ENCODE measurements at places on chromosomes 16 and 17.

GRCh38 chr17:64707050-64707591 is 45.0 kb upstream of the SMURF2 start:
- DNase-seq, result no peak

- DNase-seq, result no peak
Observed at GRCh38 chr16:69095193-69095592, 10.3 kb upstream of the HAS3 start.

DNA sequence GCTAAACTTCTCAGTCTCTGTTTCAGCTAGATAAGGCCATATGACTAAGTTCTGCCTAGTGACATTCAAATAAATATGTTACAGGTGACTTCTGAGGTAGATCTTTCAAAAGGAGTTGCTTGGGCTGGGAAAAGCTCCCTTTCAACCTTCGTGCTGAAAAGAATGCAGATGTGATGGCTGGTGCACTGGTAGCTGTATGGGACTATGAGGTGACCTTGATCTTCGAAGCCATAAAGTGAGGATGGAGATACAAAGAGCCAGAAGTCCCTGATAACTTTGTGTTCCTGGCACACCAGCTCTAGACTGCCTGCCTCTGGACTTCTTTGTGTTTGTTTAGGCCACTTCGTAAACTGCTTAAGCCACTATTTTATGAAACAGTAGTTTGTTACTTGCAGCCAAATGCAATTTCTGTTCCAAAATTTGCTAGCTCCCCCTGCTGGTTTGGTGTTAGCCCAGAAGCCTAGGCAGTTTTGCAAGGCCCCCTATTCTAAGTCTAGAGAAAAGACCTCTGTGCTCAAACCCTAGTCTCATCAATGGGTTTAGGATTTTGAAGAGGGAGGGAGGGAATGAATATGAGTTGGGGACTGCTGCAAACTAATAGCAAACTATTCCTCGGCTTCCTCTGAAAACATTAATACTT is 23.3 kb upstream of the ERCC4 start:
- DNase-seq, result no peak

DNA sequence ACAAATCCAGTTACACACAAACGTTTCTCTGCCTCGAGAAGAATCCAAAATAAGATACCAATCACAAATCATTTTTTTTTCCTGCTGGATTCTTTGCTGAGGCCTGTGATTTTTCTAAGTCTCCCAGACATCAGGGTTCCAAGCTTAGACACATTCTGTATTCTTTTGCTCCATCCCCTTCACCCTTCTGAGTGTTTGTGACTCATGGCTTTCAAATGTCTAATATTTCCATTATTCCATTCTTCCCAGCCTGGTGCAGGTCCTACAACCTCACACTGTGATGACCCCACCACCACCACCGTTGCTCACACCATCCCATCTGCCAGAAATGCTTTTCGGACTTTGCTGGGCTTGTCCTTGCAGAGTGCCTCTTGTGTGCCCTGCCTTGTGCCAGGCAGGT is 480.1 kb downstream of the SOX9 start:
- no peak for DNase-seq

DNA sequence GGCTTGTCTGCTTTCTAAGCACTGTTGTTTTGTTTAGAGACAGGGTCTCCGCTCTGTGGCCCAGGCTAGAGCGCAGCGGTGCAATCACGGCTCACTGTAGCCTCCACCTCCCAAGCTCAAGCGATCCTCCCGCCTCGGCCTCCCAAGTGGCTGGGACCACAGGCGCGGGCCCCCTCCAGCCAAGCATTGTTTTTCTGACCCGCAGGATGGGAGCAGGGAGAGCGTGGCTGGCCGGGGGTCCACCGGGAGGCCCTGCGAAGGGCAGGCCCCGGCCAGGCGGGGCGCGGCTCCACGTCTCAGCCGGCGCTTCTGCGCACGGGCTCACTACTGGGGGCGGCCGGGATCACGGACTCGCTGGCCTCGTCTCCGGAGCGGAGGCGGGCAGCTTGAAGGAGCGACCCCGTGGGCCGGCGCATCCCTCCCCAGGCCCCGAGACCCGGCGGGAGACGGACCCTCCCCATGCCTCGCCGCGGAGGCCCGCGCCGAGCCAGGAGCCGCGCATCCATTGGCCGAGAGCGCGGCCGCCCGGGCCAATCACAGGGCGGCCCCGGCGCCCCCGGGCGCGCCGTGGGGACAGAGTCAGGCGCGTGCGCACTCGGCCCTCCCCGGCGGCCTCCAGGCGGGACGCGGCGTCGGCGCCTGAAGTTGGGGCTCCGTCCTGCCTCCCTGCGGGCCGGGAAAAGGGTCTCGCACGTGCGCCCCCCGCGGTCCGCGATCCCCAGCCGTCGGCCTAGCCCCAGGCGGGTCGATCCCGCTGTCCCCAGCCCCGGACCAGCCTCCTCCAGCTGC is 24.9 kb downstream of the ACTG1 start:
- DNase-seq, result peak; percentile 53

DNA sequence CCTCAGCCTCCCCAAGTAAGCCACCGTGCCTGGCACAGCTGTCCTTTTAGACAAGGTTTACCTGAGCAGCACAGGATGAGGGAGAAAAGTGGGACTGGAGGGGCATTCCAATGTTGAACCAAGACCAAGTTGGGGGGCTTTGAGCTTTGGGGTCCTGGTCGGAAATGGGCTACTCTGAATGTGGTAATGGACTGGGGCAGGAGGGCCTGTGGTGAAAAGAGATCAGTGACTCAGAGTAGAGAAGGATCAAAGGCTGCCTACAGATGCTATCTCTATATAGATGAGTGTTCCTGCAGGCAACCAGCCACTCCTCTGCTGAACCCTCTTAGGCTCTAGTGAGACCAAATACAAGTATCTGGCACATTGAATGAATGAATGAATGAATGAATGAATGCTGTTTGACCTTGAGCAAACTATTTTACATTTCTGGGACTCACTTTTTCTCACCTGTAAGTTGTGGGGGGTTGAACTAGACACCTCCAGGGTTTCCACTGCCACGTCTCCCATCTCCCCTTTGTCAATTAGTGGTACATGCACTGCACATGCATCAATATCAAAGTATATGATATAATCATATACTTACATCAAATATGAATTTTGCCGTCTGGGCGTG is 26.3 kb upstream of the ETV4 start:
- no peak for DNase-seq

GRCh38 chr17:35809855-35810461 is 674 bp downstream of the TAF15 start:
- DNase-seq, result no peak

DNA sequence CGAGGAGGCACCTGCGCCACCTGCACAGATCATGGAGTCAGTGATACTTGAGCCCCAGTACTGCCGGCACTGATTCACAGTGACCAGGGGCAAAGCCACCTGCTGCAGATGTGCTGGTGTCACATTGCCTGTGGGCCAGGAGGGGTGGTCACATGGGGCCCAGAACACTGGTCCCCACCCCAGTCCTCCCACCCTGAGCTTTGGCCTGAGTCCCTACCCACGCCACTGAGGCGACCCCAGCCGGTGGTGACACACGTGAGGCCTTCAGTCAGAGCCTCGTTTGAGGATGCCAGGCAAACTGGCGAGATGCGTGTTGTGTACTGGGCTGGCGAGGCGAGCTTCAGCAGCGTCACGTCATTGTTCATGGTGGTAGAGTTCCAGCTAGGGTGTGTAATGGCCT is 1.5 kb downstream of the CTRL start:
- DNase-seq, result no peak

All from T-helper 1 cell (primary cell).